ENCODE measurements at places on chromosomes 4 and X.

DNA sequence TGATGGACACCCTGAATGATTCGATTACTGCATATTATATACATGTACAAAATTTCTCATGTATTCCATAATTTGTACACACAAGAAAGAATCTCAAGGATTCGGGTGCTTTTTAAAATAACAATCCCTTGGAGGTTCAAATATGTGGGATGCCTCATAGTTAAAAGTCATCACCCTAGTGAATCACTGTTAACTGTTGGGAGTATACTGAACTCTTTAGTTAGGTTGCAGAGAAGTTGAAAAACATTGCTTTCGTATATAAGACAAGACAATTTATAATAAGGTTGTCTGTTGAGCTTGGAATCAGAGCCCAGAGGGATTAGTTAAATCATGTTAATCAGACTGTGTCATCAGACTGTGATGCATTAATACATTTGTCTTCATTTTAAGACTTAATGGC lies 15.6 kb downstream of the DCK start:
- no peak for DNase-seq

DNA sequence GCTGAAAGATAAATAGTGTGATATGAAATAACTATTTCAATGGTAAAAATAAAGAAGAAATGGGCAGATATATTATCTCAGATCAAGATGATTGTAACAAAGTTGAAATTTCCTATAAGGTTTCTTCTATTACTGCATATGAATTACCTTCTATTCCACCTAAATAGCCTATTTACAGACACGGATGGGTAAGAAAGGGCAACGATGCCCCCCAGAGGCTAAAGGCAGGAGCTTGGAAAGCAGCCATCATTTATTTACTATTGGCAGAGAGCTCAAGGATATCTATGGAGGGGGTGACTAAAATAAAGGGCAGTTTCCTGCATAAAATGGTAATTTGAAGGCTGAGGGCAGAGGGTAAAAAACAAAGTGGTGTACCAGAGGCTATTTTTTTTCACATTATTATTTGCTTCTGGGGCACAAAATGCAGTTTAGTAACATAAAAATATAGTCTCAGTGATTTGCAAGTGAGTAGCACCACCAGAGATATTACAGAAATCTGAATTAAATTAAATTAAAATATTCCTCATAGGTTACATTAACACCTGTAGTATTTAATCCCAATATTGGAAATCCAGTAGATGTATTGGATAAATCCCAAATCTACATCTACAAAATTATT lies 123.1 kb downstream of the BTC start:
- peak; percentile 3 for DNase-seq

DNA sequence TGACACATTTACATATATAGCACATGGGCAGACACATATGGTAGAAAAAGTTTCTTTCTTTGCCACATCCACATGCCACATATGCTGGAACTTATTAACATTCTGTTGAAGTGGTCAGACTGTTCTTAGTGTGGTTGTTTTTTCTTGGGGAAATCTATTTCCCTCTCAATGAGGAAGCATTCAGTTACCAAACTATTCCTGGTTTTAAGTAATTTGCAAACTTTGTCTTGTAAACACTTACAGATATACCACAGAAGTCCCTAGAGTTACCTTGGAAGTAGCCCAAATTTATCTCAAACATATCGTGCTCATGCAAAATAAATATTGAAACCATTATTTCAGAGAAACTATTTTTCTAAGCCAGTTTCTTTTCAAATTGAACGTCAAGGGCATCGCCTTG lies 625.5 kb upstream of the INTU start:
- no peak for DNase-seq

GRCh38 chrX:131734621-131735020 lies 190.7 kb downstream of the OR13H1 start:
- no peak for DNase-seq

DNA sequence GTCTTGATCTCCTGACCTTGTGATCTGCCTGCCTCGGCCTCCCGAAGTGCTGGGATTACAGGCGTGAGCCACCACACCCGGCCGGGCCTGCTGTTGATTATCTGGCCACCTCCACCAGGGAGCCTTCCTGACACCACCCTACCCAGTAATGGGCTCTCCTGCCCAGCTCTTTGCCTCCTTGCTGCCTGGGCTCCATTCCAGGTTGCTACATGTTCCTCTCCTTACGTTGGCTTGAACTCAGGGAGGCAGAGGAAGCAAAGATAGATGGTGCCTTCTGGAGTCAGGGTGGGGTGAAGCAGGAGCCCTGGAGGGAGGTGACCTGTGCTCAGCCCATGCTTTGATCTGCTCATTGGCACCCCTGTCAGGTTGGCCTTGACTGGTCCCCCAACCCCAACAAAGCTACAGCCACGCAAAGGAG lies 26.3 kb downstream of the FLNA start:
- DNase-seq: no peak

GRCh38 chr4:127249066-127249766 lies 383.5 kb upstream of the INTU start:
- no peak for DNase-seq

DNA sequence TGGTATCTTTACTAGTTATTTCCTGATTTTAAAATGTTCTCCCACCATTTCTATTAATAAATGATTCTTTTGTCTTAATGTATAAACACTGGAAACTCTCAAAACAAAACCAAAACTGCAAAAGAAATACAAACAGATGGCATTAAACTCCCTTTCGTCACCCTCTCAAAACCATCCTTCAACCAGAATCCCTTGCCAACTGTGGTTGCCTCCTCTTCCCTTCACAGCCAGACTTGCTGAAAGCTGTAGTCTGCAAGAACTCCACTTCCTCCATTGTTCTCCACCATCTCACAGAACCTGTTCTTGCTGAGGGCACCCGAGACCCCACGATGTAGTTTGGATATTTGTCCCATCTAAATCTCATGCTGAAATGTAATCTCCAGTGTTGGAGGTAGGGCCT lies 96.5 kb downstream of the WWC2 start:
- DNase-seq: no peak

- no peak for DNase-seq
These were observed 129.2 kb upstream of the TRIM2 start for GRCh38 chr4:153074936-153075630.

DNA sequence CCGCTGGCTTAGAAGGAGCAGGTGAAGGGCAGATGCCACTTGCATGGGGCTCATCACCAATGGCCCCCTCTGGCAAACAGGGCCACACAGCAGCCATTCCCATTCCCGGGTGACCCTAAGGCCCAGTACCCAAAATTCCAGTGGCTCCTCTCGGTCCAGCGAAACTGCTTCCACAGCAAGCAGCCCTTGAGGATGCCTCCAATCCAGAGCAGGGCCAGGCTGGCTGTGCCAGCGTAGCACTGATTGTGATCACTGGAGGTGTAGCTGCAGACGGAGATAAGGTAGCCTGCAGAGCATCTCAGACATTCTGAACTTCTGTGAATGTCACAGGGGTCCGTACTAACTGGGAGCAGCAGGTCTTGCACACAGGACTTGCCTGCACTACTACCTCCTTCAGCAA lies 27.3 kb downstream of the ACSL1 start:
- DNase-seq: no peak

GRCh38 chr4:109683621-109684253 lies 19.5 kb downstream of the CASP6 start:
- DNase-seq: no peak

- DNase-seq: no peak
These were observed 61.3 kb downstream of the HCCS start for GRCh38 chrX:11172415-11172814.

- peak; percentile 75 for DNase-seq
These were observed at the start of gene DOCK11 for GRCh38 chrX:118495061-118495921. TSS of gene DOCK11 (plus strand) at chrX:118495815. CDS start at chrX:118495972, 157 bp downstream.

DNA sequence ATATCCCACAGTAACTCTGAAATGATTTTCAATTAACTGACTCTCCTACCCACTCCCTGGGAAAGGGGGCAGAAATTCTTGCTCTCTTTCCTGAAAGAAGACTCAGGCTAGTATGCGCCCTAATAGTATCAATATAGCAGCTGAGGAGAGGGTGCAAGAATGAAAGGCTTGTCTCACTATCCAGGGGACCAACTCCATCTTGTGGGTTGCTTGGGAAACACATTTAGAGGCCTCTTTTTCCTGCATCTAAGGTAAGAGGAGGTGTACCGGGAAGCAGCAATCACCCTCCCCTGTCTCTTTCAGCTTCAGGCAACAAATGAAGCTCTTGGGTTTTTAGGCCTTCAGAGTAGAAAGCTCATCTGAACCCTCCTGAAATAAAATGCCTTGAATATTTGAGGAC lies 11.3 kb downstream of the TMEM255A start:
- no peak for DNase-seq

- DNase-seq: no peak
These were observed 316.7 kb upstream of the HTR2C start for GRCh38 chrX:114267142-114267541.

- DNase-seq: no peak
These were observed 7.4 kb downstream of the AFF1 start for GRCh38 chr4:86942185-86942666.

- DNase-seq: no peak
These were observed 52.6 kb downstream of the SULT1B1 start for GRCh38 chr4:69707807-69708206.

DNA sequence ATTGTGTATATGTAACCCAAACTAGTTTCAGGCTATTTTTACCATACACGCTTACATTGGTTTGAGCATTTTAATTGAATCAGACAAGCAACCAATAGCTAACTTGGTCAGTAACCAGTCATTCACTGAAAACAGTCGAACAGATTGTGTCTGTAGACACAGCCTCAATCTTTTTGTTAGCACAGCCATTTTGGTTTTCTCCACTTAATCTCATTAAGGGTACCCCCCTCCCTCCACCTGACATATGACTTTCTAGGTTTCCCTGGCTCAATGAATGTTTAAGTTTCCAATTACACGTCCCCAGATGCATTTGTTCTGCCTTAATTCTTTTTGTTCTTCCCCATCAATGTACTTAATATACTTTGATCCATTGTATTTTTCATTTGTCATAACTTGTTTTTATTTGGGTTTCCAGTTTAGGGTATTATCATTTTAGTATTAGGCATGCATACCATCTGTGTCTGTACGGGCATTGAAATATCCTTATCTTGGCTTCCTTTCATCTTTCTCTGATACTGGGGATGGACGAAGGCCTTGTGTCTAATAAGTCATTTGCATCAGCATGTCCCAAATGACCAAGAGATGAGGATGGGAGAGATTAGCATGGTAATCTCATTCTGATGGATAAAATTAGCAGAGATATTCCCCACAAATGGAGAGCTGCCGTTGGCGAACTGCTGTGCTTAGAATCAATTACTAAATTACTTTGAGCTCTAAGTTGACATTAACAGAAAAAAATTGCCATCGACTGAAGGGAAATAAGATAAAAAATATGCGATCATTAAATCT lies 35.9 kb upstream of the PHOX2B start:
- no peak for DNase-seq

DNA sequence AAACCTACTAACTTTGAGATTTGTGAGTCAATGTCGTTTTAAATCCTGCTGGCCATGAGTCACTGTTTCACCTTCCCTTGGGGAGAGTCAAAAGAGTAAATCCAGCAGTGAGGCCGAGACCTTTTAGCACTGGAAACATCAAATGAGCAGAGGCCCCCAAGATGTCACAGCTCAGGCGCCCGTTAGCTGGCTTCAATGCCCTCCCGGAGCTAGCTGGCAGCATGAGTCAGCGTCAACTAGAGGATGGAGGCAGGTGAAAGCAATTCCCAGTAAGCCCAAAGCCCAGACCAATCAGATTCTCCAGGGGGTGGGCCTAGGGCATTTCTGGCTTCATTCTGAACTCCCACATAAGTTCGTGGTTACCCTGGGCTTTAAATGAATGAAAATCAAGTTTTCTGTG lies 170.9 kb downstream of the CLCN4 start:
- DNase-seq: no peak

- no peak for DNase-seq
These were observed 87.3 kb downstream of the ADGRG4 start for GRCh38 chrX:136387951-136388502.

- no peak for DNase-seq
These were observed 15.1 kb upstream of the PIGA start for GRCh38 chrX:15350329-15350996.

- no peak for DNase-seq
These were observed 79.3 kb upstream of the BCOR start for GRCh38 chrX:40177117-40177430.
